DMS153 (cell line): ENCODE measurements at places on chromosomes 3 and 15.

DNA sequence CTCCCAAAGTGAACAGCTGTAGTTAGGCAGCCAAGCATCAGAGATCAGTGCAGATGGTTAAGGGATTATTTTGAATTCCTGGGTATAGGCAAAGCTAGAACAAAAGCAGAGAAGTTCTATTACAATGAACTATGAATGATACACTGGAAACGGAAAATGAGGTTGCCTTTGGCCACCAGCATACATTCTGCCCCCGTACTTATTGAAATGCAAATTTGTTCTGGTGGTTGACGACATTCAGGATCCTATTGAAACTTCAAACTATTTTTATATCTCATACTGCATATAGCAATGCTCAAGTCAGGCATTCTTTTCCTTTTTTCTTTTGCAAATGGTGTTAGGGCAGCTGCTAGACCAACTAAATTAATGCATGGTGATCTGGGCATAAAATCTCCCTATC, 61.7 kb downstream of the SLC12A1 start:
- no peak for DNase-seq

- no peak for DNase-seq
Measured at GRCh38 chr3:156975721-156976120, 149.6 kb downstream of the LEKR1 start.

DNA sequence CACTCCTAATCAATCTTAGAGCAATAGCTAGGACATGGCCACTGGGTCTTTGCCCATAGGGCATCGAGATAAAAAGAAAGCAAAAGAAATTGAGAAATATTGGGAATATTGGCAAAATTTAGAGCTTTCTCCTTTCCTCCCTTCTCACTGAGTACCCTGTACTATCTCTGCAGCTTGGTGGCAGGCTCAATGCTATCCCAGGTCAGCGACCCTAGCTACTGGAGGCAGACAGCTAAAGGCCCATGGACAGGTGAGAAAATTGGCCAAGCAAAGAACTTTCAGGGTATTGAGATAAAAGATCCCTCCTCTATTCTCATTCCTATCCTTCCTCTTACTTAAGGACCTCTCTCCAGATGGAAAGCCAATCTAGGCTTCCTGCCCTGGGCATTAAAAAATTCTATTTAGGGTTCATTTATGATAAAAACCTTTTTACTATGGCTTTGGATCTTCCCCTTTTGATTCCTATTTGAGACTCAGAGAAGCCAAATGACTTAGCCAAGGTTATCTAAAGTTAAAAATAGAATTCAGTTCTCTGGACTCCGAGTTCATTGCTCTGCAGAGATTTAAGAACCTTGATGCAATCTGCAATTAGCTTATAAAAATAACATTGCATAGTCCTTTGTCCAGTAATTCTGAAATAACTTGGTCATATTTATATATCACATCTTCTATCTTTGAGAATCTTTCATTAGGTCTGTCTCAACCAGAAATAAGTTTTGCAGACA, 75.4 kb downstream of the THRB start:
- DNase-seq, result no peak

GRCh38 chr3:46085421-46086082, 58.3 kb upstream of the XCR1 start:
- DNase-seq, result no peak

- DNase-seq, result no peak
Measured at GRCh38 chr3:52682016-52682415, 3.7 kb downstream of the PBRM1 start.

DNA sequence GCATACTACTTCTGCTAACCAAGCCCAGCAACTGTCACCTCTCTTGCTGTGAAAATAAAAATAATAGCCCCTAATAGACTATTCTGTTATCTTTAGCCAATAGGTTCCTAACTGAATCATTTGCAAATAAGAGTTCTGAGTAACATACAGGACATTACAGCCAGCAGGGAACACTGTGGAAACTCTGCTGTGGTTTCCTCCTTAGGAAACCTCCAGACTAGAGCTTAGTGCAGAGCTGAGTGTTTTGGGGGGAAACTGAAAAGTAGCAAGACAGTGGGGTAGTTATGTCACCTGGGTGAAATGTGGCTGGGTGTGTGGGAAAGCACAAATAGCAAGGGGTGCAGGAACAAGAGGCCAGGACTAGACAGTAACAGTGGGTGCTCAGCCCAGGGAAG, 32.4 kb downstream of the DZIP1L start:
- no peak for DNase-seq

GRCh38 chr3:69724722-69725435, 14.4 kb upstream of the MITF start:
- DNase-seq, result no peak

DNA sequence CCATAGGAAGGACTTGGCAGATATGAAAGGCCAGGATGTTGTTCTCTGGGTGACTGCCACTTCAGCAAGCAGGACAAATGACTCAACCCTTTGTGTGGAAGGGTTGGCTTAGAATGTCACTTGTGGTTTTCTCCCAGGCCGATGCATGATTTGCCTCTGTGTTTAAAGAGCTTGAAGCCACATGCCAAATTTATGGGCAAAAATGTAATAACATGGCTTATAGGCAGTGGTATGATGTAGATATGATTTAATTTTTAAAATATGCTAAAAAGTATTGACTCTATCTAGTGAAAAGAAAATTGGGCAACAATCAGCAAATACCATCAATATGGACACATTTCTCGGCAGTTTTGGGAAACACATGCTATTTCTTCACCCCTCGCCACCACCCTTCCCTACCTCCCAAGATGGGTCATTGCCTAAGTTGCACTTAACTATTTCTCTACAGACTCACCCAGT, 114.6 kb downstream of the CYP19A1 start:
- DNase-seq, result peak; percentile 6

DNA sequence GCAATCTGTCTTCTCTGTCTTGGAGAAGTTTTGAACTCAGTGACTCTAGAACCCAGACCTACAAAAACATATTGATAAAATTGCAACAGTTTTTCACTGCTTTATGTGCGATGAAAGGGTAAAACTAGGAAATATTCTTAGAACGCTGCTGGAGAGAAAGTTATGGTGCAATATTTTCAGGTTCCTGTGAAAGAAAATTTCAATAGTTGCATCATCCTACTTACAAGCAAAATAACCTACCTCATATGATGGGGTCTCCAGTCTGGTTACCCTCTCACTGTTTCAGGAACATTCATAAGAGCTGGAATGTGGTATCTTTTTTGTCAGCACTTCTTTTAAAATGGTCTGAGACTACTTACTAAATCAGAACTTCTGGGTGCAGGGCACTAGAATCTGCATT, 27.1 kb downstream of the GATM start:
- no peak for DNase-seq

DNA sequence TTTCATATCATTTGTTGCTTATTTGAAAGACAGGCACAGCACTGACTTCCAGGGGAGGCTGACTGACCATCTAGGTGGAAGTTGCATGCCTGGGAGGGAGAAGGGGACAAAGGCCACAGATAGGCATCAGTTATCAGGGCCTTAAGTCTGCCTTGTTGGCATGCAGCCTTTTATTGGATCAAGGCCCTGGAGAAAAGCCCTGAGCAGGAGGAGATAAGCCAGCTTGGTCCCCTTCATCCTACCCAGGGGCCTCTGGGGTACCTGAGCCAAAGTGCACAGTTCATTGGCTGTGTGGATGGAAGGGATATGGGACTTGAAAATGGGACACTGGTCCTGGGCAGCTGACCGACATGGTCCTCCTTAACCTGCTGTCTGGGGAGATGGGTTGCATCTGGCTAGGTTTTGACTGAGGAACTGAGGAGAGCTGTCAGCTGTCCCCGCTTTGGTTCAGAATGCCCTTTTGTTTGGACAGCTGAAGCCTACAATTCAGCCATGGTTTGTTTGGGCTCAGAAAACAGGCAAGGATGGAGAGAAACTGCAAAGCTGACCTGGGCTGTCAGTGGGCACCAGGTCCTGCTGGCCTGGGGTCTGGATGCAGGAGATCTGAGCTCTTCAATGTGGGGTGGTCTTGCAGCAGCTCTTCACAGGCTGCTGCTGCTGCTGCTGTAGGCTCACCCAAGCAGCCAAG, 60.0 kb downstream of the FLNB start:
- no peak for DNase-seq

GRCh38 chr3:21704796-21705195, 46.2 kb downstream of the ZNF385D start:
- no peak for DNase-seq

- DNase-seq, result no peak
Measured at GRCh38 chr3:194987571-194988494, 283.1 kb downstream of the XXYLT1 start.

DNA sequence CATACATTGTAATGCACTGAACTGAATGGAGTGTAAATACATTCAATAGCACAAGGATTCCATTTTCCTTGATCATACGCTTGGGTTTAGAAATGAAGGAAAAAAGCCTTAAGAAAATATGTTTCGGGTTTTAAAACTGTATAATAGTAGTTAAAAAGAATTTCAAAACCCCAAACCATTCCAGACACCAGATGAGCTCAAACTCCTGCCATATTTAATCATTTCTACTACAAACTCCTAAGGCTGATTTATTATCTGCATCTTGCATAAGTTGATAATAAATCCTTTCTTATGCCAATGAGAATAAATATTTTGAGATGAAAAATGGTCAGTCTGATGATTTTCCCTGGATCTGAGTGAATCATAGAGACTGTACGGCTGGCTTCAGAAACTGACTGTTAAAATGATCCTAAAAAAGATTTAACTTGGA, 51.0 kb downstream of the NR1D2 start:
- no peak for DNase-seq

DNA sequence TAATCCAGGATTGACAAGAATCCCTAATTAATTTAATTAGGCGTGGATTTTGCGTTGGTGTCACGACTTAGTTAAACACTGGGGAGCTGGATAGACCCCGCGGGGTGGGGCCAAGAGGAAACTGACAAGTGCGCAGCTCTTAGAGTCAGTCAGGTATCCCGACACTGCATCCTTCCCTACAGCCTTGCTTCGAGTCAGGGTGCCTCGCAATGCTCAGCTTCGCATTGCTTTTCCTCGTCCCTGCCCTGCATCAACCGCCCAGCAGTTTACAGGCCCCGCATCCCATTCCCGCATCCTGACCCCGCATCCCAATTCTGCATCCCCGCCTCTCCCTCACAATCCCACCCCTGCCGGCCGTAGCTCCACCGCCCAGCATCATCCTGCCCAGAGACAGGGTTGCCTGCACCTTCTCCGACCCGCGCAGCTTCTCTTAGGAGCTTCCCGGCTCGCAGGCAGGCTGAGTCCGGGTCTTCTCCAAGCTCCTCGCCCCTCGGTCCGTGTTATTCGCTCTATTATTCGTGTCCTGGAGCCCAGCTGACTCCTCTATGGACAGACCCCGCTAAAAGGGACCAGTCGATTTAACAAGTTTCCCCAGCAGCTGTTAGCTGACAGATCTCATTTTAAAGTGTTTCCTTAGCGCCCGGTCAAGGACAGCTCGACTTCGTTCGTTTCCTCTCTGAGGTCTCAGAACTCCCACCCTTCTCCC, 699 bp upstream of the SHOX2 start:
- peak; percentile 13 for DNase-seq

DNA sequence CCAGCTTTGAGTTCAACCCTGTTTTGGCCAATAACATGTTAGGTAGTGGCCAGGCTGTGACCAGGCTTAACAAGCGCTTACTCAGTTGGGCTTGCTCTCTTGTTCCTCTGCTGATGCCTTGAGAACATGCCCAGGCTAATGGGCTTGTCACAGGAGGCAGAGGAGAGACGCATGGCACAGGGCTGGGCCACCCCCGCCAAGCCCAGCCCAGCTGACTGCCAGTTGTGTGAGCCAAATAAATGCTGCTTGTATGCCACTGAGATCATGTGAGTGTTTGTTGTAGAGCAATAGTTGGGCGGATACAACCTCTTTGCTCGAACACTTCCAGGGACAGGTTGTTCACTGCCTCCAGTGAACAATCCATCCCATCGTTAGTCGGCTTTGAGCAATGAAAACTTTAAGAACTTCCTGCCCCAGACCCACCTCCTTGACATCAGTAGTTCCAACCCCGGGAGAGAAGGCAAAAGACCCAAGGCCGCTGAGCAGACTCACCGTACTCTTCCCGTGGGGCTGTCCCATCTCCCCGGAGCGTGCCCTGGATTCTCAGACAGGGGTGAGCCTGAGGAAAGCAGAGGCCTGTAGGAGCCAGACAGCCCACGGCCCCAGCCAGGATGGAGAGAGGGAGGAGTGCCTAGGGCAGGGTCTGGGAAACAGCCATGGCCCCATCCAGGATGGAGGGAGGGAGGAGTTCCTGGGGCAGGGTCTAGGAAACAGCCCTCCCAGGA, 4.1 kb downstream of the PLA2G4F start:
- no peak for DNase-seq

DNA sequence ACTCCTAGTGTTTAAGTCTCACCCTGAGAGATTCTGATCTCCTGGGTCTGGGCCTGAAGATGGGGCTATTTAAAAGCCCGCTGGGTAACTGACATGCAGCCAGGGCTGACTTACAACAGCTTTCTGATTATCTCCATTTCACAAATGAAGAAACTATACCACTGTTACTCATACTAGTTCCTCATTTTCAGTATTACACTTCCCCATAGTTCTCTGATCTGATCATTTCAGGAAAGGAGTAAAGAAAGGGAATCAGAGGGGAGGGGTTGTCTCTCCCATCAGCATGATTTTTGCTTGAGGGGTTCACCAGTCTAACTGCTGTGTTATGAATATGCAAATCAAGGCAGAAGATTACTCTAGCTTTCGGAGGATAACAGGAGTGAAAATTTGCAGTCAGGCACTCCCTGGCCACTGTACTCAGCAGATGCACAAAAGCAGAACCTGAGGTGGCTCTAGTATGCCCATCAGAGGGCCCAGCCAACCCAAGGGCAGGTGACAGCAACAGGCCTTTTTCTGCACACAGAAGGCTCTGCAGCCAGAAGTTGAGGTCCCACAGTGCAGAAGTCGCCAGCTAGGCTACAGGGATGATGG, 59.4 kb downstream of the DAPK2 start:
- no peak for DNase-seq

GRCh38 chr15:62071711-62072308, 5.0 kb downstream of the C2CD4A start:
- DNase-seq, result no peak

DNA sequence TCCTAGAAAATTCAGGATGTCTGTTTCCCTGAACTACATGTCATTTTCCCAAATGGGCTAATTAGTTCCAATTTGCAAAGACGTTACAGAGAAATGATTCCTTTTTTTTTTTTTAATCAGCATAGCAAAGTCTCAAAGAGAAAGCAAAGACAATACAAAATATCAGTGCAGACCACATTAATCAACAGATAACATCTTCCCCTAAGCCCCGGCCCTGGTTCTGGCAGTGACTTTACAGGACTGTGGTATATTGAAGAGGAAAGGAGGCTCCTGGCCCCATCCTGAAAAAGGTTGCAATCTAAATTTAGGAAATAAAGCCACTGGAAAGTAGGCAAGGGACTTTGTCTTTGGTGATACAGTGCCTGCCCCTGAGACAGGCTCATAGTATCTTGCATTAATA, 836.5 kb downstream of the NTRK3 start:
- DNase-seq, result no peak

- DNase-seq, result no peak
Measured at GRCh38 chr3:124014366-124014942, 22.5 kb upstream of the ROPN1 start.

DNA sequence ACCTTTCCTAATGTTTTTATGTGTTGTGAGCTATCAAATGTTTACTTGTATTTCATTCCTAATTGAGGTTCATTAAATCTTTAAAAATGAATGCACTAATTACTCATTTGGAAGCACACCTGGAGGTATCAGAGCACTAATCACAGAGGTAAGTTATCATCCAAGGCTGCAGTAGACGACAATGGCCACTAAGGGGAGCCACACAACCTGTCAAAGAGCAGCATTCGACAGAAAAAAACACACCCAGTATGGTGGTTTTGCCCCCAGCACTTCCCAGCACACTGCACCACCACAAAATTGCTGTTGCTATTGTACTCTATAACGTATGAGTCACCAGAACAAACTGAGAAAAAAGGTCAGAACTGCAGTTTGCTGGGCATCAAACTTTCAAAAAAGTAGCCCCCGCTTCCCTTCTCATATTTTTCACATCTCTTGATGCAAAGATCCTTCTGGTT, 205.9 kb upstream of the IGF1R start:
- peak; percentile 35 for DNase-seq
